AG04449 (cell line): ENCODE measurements at places on chromosomes 12 and 14.

DNA sequence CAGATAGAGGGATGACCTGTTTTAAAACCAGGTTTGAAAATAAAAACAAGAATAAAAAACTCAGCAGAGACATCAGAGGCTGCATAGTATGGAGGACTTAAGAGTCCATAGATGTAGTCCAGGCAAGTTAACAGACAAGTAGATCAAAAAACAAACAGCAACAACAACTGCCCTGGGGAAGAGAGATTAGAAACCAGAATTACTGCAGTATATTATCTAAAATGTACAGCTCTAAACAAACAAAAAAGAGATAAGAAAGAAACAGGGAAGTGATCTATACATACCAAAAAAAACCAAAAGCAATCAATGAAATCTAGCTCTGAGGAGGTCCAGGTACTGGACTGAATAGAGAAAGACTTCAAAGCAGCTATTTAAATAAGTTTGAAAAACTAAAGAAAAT is 48.8 kb downstream of the ACSM4 start:
- DNase-seq, result no peak

DNA sequence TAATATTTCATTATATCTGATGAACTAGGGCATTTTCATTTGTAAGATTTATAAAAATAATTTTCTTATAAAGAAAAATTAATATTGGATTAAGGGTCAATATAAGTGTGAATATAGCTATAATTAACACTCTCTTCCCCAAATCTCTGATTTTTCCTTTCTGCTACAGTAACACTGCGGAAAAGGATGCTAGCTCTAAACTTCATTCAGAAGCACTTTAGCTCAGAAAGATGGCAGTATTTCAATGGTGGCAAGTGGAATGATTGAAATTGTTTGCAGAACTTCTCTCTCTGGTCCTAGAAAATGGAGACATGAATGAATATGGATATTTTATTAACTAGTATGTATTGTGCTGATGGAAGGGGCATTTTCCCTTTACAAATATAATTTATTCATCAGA is 8.4 kb downstream of the NPAS3 start:
- no peak for DNase-seq

DNA sequence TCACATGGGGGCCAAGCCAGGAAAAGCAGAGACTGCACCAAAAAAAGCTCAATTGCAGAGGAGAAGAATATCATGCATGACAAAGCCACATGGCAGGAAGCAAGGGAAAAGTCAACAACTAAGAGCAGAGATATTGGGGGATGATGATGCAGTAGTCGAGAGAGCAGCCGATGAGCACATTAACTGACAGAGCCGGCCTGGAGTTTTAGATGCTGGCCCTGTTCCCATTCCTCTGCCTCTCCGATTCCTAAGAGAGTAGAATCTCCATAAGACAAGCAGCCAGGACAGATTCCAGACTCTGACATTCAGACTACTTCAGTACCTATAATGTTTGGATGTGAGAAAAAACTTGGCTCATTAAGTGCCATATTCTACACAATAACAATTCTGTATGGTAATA is 155.9 kb downstream of the KCNH5 start:
- DNase-seq, result no peak

- DNase-seq, result no peak
Measured at GRCh38 chr12:7857971-7858370, 14.7 kb downstream of the SLC2A14 start.

GRCh38 chr12:108346727-108347710 is 7.9 kb upstream of the CMKLR1 start:
- DNase-seq, result no peak
